ENCODE measurements at places on chromosomes 16 and 17.
A peak's percentile ranks its signal among the peaks of the same experiment; 100 is the strongest.

GRCh38 chr17:13917634-13918033 is 151.7 kb upstream of the COX10 start:
- no peak for DNase-seq

GRCh38 chr17:66791347-66791746 is 43.6 kb upstream of the CACNG5 start:
- no peak for DNase-seq

- no peak for DNase-seq
Measured at GRCh38 chr17:72079700-72080099, 41.1 kb upstream of the SOX9 start.

DNA sequence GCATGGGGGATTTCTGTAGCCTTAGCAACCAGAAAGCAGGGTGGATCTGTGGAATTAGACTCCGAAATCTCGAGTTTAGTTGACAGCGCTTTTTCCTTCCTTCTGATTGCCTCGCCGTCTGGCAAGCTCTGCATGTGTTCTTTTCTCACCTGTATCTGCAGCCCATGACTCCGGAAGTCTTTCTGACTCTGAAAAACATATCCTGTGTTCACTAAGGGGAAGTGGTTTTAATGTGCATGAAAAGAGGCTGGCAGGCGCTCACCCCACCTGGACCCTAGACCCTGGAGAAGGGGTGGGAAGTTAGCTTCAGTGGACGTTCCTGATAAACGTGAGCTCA is 158.5 kb downstream of the RPTOR start:
- DNase-seq: no peak

- DNase-seq: no peak
Measured at GRCh38 chr16:57614944-57615343, 13.5 kb upstream of the ADGRG1 start.

DNA sequence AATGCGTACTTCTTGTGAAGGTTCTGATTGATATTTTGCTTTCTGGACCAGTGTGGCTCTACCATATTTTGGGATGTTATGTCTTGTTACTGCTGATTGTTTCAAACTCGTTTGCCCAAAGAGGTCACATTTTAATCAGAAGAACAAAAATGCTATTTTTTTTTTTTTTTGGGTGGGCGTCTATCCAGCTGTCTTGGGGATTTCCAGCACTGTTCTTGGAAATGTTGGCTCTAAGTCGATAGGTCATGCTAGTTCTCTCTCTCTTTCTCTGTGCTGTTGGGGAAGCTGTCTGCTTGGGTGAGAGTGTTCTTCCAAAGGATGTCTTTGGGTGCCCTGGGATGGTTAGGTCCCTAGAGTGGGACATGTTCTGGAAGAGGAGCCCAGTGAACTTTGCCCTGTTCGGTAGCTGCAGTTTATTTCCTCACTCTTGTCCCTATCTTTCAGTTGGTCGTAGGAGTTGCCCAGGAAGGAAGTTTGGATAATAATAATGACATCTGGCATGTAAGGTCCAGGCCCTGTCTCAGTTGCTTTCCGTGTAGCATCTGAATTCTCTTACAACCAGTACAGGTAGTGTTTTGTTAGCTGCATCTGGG is 2.9 kb downstream of the IRF8 start:
- no peak for DNase-seq

GRCh38 chr17:59365383-59365981 is 34.0 kb downstream of the YPEL2 start:
- DNase-seq: peak; percentile 70

DNA sequence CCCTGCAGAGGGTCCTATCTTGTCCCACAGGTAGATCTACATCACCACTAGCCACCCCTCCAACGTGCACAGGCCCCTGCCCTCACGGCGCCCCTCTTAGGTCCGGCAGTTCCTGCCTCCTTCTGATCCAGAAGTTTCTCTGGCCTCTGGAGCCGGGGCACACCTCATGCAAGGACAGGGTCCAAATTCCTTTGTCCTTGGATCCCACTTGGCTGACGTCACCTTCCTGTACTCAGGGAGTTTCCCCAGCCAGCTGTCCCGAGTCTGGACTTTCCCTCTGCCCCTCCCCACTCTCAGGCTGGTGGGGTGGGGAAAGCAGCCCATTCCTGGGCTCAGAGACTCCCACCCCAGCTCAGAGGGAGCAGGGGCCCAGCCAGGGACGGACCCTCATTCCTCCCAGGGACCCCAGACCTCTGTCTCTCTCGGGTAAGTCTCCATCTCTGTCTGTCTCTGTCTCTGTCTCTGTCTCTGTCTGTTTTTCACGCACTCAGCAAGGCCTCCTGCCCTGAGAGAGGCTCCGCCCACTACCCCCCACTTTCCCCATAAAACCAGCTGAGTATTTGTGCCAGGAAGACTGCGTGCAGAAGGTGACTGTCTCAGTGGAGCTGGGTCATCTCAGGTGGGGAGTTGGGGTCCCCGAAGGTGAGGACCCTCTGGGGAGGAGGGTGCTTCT is at the start of gene IL32:
TSS of gene IL32 (plus strand) at position 572 of the 673 bp plus-strand sequence. CDS start 172 bp downstream, outside the sequence.
- no peak for DNase-seq
